ENCODE measurements at places on chromosomes 11 and 22. TPM values are rescaled to one million over a fixed set of nuclear protein-coding genes. Genes with fewer than 3 reads are reported as not detected.

VWCE gene
- total RNA-seq = 0.94 TPM

- H3K4me1 ChIP-seq = peaks cover 18% of the 10 kb centered on the region
- H3K27ac ChIP-seq = no peak overlapping the region
- no peak overlapping the region for H3K4me3 ChIP-seq
- DNase-seq = no peak
- no peaks in the 10 kb centered on the region for H3K27me3 ChIP-seq
These were observed 966 bp upstream of the CASP12 start for GRCh38 chr11:104899226-104899625.

DNA sequence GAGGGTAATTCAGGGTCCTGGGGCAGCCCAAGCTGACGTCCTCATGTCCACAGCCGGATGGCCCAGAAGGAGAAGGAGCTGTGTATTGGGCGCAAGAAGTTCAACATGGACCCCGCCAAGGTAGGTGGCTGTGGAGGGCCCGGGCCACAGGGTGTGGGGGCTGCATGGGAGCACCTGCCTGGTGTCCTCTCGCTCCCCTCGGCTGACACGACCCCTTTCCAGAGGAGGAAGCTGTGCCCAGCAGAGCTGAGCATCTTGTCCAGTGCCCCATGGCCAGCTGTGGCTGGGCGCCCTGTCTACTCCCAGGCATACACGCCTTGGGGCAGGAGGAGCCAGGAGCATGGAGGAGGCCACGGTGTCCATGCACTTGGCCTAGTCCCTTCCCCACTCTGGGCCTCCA lies 13.6 kb downstream of the CYTH4 start:
- no peaks in the 10 kb centered on the region for H3K27me3 ChIP-seq
- H3K27ac ChIP-seq = peak overlapping the region; percentile 84
- DNase-seq = no peak
- peaks cover 82% of the 10 kb centered on the region for H3K36me3 ChIP-seq
- H3K4me1 ChIP-seq = peaks cover 88% of the 10 kb centered on the region

- no peaks in the 10 kb centered on the region for H3K36me3 ChIP-seq
- H3K4me1 ChIP-seq = no peaks in the 10 kb centered on the region
- H3K27ac ChIP-seq = no peak overlapping the region
- no peak for DNase-seq
- peaks cover 3% of the 10 kb centered on the region for H3K27me3 ChIP-seq
These were observed 246.6 kb downstream of the MN1 start for GRCh38 chr22:27554841-27555456.

- no peak overlapping the region for H3K4me3 ChIP-seq
- H3K36me3 ChIP-seq = no peaks in the 10 kb centered on the region
- H3K27me3 ChIP-seq = no peaks in the 10 kb centered on the region
- no peak for DNase-seq
- peaks cover 68% of the 10 kb centered on the region for H3K4me1 ChIP-seq
These were observed 5.3 kb upstream of the TMEM123 start for GRCh38 chr11:102457865-102458264.

GRCh38 chr22:50061824-50062355 lies 3.8 kb upstream of the TTLL8 start:
- no peak overlapping the region for H3K4me3 ChIP-seq
- no peak overlapping the region for H3K27ac ChIP-seq
- no peaks in the 10 kb centered on the region for H3K36me3 ChIP-seq
- no peak for DNase-seq
- no peaks in the 10 kb centered on the region for H3K4me1 ChIP-seq

DNA sequence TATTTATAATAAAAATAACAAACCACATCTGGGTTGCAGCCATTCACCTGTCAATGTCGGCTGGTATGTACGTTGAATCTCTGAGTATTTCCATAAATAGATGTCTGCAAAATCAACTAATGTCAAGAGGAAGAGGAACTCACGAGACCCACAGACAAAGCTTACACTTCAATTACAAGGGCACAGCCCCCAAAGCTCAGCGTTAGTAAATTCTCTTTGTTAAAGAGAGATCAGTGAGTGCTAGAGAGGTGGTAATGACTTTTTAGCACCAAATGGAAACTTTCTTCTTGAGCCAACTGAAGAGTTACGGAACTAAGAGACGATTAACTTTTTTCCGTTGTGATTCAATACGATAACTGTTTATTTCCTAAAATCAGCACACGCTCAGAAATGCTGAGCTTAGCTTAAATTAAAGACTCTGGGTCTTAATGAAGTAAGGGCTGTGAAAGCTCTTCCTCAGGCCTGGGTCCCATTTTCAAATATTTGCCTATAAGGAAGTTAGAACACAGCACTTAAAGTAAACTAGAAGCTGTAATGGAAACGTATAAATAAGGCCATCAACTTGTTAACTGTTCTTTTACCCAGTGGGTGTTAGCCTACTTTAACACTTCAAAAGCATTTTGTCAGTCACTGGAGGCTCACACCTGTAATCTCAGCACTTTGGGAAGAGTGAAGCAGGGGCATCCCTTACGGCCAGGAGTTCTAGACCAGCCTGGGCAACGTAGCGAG lies 22.8 kb upstream of the TFIP11 start:
- H3K27me3 ChIP-seq = no peaks in the 10 kb centered on the region
- peak overlapping the region; percentile 26 for H3K27ac ChIP-seq
- no peak for DNase-seq
- H3K4me1 ChIP-seq = peaks cover 38% of the 10 kb centered on the region
- peaks cover 10% of the 10 kb centered on the region for H3K36me3 ChIP-seq

DNA sequence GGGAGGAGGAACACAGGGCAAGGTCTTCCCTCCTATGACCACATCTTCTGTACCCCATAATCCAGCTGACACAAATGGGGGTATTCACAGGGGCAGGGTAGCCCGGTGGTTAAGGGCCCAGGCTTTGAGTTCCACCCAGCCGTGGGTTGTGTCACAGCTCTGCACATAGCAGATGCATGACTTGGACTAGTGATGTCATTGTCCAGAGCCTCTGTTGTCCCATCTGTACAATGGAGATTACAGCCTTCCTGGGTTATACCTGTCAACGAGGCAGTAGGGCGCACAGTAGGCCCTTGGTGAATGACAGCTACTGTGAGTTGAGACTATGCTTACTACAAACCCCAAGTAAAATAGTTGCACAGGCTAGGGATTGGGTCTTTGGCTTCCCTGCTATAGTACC lies 99.3 kb upstream of the CRYBB3 start:
- DNase-seq = no peak
- H3K4me1 ChIP-seq = peaks cover 8% of the 10 kb centered on the region
- H3K27me3 ChIP-seq = no peaks in the 10 kb centered on the region
- no peaks in the 10 kb centered on the region for H3K36me3 ChIP-seq

ABTB2 gene
- 0.81 TPM for total RNA-seq

DNA sequence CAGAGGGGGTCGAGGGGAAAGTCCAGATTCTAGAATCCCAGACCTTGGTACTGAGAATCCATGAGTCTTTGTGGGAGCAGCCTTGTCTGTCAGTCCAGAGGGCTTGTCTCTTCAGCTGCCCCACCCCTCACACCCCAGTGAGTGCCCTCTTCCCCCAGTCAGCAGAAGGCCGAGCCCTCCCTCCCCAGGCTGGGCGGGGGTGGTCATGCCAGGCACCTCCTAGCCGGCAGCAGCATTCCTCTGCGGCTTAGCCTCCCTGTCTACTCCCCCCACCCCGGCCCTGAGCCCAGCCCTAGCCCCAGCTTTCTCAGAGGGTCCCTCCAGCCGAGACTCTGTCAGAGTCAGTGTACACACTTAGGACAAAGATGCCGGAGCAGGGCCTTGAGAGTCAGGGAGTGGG lies 4.6 kb downstream of the SOX10 start:
- no peak for DNase-seq
- no peak overlapping the region for H3K27ac ChIP-seq
- H3K27me3 ChIP-seq = no peaks in the 10 kb centered on the region
- peaks cover 7% of the 10 kb centered on the region for H3K36me3 ChIP-seq
- no peaks in the 10 kb centered on the region for H3K4me1 ChIP-seq

DNA sequence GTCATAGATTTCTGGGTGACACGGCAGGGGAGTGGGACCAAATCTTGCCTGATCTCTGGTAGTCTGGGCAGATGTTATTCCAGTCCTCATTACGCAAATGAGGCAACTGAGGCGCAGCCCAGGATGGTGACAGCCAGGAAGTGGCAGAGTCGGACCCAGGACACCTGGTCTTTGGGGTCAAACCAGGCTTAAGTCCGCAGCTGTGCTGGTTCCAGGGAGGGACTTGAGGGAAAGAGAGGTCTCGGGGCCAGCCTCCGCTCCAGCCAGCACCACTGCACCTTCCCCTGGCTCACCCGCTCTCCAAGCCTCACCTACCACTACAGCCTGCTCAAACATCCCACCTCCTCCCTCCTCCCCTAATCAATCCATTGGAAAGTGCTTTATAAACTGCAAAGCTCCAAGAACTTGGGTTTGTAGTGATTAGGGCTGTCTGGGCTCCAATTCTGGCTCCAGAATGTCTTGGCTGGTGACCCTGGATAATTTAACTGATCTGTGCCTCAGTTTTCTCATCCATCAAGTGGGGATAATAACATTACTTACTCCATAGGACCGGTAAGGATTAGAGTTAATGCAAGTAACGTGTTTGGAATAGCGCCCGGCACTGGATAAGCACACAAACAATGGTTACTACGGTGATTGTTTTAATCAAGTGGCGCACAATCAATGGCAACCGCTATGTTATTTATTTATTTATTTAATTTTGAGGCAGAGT lies 526 bp upstream of the PNPLA5 start:
- no peaks in the 10 kb centered on the region for H3K36me3 ChIP-seq
- no peak overlapping the region for H3K27ac ChIP-seq
- DNase-seq = no peak
- H3K4me1 ChIP-seq = peaks cover 9% of the 10 kb centered on the region
- H3K27me3 ChIP-seq = peaks cover 62% of the 10 kb centered on the region
- H3K4me3 ChIP-seq = no peak overlapping the region

DNA sequence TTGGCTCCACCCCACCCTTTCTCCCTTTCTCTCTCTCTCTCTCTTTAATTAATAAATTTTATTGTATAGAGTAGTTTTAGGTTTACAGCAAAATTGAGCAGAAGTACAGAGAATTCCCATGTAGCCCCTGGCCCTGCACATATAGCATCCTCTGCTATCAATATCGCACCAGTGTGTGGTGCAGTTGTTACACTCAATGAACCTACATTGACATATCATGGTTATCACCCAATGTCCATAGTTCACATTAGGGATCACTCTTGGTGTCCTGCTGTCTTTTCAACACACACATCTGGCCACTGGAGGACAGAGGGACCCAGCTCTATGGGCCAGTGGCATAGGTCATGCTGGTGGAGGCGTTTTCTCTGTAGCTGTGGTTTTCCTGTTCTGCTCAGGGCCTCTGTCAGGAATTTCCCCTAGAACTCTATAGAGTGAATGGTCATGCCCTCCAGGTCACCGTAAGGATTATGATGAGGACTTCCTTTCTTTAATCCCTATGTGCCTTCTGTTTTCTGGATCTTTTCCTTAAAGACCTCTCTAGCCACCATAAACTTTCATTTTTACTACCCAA lies 98.2 kb upstream of the NAV2 start:
- H3K27me3 ChIP-seq = no peaks in the 10 kb centered on the region
- H3K27ac ChIP-seq = no peak overlapping the region
- H3K4me1 ChIP-seq = no peaks in the 10 kb centered on the region
- DNase-seq = no peak
- no peak overlapping the region for H3K4me3 ChIP-seq

DNA sequence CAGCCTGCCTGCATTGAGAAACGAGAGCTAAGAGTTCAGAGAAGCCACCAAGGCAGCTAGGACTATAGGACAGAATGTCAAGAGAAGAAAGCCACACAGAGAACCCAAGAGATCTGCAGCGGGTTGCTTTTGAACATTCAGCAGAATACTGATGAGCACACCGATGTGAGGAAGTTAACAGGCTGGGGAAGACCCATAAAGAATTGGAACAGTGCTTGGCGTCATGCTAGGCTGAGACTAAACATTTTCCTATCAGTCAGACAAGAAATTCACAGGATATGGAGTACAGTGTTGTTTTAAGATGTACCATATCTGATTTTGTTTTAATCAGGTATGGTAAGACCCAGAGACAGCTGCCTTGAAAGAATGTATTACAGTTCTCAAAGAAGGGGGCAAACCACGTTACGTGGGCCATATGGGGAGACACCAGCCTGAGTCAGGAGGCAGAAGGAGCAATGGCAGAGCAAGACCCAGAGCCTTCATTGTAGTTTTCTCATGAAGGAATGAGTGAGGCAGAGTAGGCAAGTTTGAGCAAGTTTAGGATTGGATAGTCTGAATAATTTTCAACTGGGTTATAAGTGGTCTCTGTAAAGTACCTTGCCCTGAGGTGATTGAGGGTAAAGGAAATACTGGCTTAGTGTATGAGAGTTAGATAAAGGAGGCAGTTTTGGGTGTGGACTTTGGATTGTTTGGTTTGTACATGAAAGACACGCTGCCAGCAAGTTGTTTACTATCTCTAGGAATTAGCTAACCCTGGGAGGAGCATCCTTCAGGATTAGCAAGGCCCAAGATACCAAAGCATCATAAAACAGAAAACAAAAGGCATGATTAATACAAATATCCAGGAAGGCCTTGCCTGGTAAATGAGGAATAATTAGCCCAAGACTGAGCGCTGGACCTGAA lies 14.3 kb downstream of the LRRC75B start:
- no peak overlapping the region for H3K4me3 ChIP-seq
- H3K27me3 ChIP-seq = no peaks in the 10 kb centered on the region
- DNase-seq = no peak
- H3K4me1 ChIP-seq = no peaks in the 10 kb centered on the region
- H3K27ac ChIP-seq = peak overlapping the region; percentile 18

DNA sequence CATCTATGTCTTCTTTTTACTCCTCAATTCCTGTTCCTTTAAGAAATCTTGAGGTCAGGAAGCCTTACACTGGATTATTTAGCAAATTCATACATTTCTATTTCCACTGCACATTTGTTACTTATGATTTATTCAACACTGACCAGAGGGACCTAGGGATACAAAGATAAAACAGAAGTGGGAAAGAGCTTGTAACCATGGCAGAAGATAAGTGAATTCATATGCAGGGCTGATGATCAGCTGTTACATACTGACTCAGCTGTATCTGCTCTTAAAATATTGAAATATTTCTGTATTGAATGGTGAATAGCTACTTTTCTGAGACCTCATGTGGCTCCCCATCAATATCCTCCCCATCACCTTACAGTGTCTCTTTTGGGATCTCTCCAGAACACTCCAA lies 25.2 kb downstream of the HORMAD2 start:
- peaks cover 3% of the 10 kb centered on the region for H3K27me3 ChIP-seq
- H3K4me1 ChIP-seq = peaks cover 13% of the 10 kb centered on the region
- no peaks in the 10 kb centered on the region for H3K36me3 ChIP-seq

DNA sequence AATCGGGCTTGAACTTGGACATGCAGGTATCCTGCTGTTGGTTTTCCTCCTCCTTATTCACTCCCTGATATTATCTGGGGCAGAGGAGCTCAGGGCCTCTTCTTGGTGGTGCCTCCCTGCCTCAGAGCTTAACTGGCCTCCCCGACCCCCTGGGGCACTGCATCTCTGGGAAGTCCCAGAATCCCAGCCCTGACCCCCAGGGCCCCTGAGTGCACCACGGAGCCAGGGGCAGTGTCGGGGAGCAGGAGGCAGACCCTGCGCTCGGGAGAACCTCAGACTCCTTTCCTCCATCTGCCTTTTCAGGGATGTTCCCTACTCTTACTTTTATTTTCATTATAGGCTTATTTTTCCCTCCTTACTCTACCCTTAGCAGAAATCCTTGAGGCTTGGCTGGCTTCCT lies 537.0 kb downstream of the BRD1 start:
- H3K4me1 ChIP-seq = no peaks in the 10 kb centered on the region
- peaks cover 17% of the 10 kb centered on the region for H3K36me3 ChIP-seq
- DNase-seq = no peak
- no peaks in the 10 kb centered on the region for H3K27me3 ChIP-seq
- no peak overlapping the region for H3K27ac ChIP-seq
- no peak overlapping the region for H3K4me3 ChIP-seq

Data from naive thymus-derived CD8-positive, alpha-beta T cell (primary cell).